ENCODE measurements at places on chromosomes 7 and 10.

DNA sequence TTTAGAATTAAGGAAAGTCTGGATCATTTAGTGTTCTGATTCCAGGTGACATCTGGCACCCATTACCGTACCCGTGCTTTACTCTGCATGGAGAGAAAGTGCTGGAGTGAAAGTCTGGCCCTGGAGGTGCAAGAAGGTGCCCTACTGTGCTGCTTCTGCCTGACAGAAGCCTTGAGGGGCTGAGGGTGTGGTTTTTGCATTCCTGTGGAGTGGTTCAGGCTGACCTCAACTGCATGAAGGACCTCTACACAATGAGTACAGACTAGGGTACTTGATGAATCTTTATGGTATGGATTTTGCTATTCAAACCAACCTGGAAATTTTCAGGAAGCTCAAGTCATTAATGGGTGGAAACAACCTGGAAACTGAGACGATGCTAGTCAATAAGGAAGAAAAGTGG lies 45.1 kb upstream of the GSAP start:
- ATAC-seq = no peak

DNA sequence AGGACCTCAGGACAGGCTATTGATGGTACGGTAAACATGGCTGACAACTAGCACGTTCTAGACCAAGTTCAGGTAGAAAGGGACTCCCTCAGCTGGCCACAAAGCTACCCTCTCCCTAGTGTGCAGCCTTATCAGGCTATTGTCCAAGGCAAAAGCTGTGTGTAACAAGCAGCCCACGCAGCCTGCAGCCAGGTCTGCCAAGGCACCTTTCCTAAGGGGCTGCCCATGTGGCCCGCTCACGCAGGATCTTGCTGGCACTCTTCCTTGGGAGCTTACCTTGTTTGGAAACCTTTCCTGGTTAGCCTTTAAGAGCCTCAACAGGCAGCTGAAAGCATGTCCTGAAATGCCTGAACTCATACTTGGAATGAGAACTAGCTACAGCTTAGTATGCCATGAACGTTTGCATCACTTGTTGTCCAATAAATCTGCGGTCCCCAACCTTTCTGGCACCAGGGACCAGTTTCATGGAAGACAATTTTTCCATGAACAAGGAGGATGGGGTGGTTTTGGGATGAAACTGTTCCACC lies 51.7 kb downstream of the SYPL1 start:
- ATAC-seq = no peak

- ATAC-seq = no peak
Measured at GRCh38 chr7:85014936-85015660, 171.8 kb downstream of the SEMA3D start.

- ATAC-seq = no peak
Measured at GRCh38 chr7:115005953-115006352, 84.1 kb downstream of the MDFIC start.
